Stimulated activated CD4-positive, alpha-beta T cell treated with anti-CD3 and anti-CD28 coated beads, Interleukin-4, amount 100 ng/mL, for 4 hours (primary cell): ENCODE measurements at places on chromosomes 13 and 19.
A peak's percentile ranks its signal among the peaks of the same experiment; 100 is the strongest.

- no peak for DNase-seq
These were observed 1.9 kb upstream of the PLPPR3 start for GRCh38 chr19:823565-824121.

DNA sequence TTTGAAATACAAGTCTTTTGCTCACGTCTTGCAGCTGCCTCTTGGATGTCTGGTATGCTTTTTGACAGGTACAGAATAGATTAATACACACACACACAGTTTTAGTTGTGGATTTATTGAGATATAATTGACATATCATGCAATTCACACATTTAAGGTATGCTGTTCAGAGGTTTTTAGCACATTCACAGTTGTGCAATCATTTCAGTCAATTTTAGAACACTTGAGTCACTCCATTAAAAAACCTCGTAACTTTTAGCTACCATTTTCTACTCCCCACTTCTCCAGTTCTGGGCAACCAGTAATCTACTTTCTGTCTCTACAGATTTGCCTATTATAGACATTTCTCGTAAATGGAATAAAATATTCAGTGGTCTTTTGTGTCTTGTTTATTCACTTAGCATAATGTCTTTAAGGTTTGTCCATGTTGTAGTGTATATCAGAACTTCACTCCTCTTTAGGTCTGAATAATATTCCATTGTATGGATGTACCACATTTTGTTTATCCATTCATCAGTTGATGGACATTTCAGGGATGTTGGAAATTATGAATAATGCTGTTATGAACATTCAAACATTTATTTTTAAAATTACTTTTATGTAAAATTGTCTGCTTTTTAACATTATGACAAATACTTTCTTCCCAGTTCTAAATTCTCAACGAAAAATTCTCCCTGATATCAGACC is 2.5 kb upstream of the ZMYM2 start:
- DNase-seq = no peak

DNA sequence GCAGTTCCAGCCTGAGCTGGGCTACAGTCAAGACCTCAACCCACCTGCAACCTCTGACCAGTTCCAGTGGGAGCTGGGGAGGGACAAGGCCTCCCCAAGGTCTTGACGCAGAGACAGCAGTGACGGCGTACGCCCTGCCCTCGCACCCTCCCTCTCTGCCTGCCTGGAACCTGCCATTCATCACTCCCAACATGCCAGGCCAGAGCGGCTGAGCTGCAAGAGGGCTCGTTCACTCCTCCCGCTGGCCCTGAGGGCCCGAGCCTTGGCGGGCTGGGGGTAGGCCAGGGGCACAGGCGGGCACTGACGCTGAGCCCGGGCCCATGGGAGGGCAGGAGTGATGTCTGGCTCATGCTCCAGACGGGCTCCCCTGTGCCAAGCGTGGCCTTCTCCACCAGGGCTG is 8.2 kb downstream of the NDUFA11 start:
- DNase-seq = no peak

- DNase-seq = no peak
These were observed 201.3 kb downstream of the SLITRK6 start for GRCh38 chr13:85597790-85598500.

GRCh38 chr19:3250675-3251074 is 26.2 kb downstream of the CELF5 start:
- peak; percentile 27 for DNase-seq

- no peak for DNase-seq
These were observed 9.5 kb downstream of the ATG4D start for GRCh38 chr19:10553087-10553667.

DNA sequence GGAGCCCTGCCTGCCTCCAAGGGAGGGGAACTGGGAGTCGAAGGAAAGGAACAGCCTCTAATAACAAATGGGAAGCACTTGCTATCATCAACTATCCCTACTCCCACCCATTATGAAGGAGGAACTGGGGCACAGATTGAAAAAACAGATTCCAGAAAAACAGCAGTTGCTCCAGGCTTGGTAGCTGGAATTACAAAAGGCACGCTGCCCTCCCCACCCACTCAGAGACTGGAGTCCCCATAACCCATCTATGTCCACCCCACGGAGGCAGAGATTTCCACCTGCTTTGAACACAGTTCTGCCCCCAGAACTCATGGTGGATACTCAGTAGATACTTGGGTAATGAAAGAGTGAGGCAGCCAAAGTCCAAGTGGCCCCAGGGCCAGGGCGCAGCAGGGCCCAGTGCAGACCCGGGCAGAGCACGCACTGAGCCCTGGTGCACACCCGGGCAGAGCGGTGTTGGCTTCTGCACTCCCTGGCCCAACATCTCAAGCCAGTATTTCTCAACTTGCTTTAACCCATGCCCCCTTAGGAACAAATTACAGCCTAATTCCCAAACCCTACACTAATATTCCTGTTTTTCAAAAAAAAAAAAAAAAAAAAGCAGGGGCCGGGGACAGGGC is 19.1 kb upstream of the CCNP start:
- no peak for DNase-seq

GRCh38 chr13:37884674-37885073 is 15.1 kb upstream of the TRPC4 start:
- DNase-seq = no peak

GRCh38 chr13:77372275-77372674 is 45.4 kb upstream of the MYCBP2 start:
- DNase-seq = no peak

DNA sequence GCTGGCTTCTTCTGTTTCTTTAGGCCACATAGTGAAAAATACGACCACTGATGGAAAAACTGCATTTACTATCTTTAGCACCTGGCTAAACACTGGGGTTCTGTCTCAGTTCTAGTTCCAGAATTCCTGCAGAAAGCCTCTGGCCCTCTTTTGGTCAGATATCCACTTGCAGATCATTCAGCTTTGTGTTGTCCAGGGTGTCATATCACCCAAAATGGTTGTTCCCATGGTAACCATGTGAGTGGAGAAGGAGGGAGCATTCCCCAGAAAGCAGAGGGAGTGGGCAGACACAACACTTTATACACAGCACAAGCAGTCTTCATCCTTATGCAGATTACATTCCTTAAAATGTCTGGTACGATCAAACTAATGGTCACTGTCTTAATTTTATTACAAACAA is 73.5 kb downstream of the CAB39L start:
- DNase-seq = no peak

DNA sequence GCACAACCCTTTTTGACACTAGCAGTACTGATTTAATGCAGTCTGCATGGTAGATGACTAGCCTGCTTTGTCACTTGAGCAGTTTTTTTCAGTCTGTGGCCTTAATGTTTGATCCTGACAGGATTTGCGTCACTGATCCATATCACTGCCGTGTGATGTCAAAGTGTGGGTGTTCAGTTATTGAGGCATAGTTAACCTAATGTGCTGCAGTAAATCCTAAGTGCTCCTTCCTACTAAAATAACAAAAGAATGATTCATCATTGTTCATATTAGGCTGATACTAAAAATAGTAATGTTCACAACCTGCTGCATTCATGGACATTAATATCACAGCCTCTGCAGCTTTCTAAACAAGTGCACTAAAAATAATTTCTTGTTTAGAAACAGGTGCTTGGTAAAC is 121.9 kb upstream of the MLNR start:
- DNase-seq = no peak

- DNase-seq = no peak
These were observed 12.9 kb downstream of the NOVA2 start for GRCh38 chr19:45960595-45961235.

- DNase-seq = no peak
These were observed 2.5 kb upstream of the FAM98C start for GRCh38 chr19:38400361-38400760.

DNA sequence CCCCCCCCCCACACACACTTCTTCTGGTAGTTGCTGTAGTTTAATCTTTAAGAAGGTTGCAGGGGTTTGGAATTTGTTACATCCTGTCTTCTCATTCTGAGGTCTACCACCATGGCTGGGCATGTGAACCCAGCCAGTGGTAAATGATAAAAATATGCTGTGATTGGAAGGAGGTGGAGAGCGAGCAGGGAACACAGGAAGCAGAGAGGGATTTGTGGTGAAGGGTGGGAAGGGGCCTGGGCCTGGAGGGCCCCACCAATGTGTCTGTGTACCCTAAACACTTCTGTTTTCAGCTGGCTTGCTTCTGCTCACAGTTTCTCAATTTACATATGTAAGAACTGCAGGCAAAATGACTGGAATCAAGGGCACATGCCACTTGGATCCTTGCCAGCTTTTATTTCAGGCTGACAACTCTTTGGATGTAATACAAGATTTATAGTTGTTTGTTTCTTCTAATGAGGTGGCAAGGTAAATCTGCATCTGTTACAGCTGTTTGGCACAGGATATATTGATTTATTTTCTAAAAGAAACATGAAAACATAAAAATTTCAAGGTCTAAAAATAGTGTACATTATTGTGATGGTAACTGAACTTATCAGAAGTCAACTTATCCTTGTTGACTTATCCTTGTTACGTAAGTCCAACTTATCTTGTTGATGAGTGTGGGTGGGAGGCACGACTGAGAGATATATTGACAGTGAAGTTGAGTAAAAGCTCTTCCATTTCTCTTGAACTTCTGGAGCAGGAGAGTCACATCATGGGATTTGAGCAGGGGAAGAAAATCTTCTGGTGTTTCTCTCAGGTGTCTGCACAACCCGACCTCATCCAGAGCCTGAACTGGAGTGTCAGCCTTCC is 313.2 kb downstream of the SHISA2 start:
- DNase-seq = no peak

- no peak for DNase-seq
These were observed 2.0 kb upstream of the MAB21L1 start for GRCh38 chr13:35478271-35479037.

- DNase-seq = no peak
These were observed 89.7 kb upstream of the TRPC4 start for GRCh38 chr13:37959284-37959683.

- DNase-seq = no peak
These were observed 801.1 kb downstream of the SLITRK5 start for GRCh38 chr13:88472316-88472715.

GRCh38 chr13:104021806-104022397 is 955.7 kb upstream of the SLC10A2 start:
- no peak for DNase-seq

DNA sequence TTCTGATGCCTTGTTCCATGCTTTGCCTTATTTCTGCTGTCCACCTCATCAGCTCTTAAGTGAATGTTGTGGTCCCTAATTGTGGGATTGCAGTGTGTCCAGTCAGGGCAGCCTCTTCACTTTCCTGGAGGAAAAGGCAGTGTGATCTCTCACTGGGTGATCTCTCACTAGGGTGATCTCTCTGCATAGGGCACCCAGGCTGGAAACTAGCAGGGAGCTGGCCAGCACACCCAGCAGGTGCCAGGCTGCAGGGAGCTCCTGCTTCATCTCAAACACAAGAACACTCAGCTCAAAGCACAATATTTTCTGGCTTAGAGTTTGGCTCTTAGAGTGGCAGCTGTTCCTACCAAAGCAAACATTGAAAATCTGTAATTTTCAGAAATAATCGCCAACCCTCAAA is 36.5 kb upstream of the TSHZ3 start:
- no peak for DNase-seq

DNA sequence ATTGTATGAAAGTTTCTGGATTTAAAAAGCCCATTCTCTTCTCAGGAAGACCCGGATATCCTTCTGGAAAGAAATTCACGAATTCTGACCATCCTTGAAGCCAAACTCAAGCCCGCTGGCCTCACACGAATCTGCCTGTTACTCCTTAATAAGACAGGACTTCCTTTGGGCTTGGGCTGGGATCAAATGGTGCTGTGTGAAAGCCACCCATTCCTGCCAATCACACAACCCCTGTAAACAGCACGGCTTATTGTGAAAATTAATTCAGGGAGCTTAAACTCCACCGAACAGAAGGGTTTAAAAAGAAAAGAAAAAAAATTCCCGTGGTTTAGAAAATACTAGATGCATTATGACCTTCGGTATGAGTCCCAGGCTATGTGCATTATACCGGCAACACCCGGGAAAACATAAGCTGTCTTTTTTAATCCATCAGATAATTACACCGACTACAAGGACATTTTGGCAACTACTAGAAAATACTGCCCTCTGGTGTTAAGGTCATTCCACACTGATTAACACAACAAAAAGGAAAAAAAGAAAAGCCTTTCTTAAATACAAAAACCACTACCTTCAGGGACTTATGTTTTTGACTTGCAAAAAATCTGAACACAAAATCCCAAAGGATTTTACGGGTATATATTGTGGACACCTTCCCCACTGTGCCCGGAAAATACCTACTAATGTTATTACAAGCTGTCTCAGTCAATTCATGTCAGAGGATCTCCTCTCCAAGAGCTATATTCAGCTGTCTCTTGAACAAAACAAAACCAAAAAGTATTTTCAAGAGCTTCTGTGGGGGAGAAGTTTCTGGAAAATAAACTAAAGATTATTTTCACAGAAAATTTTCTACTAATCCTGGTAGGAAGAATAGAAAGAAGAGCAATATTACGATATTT is 76.0 kb upstream of the LSM14A start:
- DNase-seq = no peak

GRCh38 chr19:7113233-7113632 is 43.7 kb downstream of the ZNF557 start:
- DNase-seq = no peak

- no peak for DNase-seq
These were observed 27.2 kb downstream of the MYH14 start for GRCh38 chr19:50230379-50231351.

GRCh38 chr19:16367261-16367683 is 42.6 kb downstream of the KLF2 start:
- DNase-seq = no peak

GRCh38 chr19:30224689-30225606 is 147.2 kb upstream of the ZNF536 start:
- no peak for DNase-seq

DNA sequence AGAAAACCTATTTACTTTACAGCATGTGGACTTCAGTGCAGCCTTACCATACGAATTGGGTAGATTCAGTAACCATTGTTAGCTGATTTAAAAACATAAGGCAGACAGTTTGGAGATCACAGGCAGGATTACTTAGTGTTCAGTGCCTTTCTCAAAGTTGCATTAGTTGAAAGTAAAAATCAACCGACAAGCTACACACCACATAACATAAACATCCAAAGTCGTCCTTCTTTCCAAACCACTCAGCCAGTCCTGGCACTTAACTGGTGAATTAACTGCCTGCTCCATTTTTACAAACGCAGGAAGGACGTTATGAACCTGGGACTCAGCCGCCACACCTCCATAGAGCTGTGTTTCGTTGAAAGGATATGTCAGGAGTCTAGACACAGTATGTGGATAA is 91.4 kb downstream of the COL4A1 start:
- no peak for DNase-seq

- DNase-seq = no peak
These were observed 26.0 kb upstream of the PEG3 start for GRCh38 chr19:56866538-56866937.

DNA sequence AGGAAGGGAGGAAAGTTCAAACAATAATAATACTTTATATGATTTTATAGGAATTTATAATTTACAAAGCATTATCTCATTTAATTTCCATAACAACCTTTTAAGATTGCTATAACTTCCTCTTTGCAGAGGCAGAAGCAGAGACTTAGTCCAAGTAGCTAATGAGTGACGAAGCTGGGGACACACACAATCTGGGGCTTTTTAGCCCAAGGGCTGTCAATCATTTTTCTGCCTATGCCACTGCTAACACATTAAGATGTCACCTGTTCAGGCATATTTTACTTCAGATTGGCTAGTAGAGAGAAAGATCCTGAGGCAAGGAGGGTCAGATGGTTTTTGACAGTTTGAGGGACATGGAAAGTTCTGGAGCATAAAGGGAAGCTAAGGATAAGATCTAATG is 12.6 kb downstream of the SCEL start:
- no peak for DNase-seq
